ENCODE measurements at places on chromosomes 1 and 21. TPM values are rescaled to one million over a fixed set of nuclear protein-coding genes. Genes with fewer than 3 reads are reported as not detected.

NEGR1 gene
- 0.38 TPM for total RNA-seq

DUSP10 gene
- total RNA-seq, result 15.8 TPM

GRCh38 chr1:239976130-239976968 lies 115.3 kb upstream of the FMN2 start:
- H3K27me3 ChIP-seq, result no peaks in the 10 kb centered on the region
- no peak overlapping the region for H3K4me3 ChIP-seq
- no peaks in the 10 kb centered on the region for H3K36me3 ChIP-seq

DNA sequence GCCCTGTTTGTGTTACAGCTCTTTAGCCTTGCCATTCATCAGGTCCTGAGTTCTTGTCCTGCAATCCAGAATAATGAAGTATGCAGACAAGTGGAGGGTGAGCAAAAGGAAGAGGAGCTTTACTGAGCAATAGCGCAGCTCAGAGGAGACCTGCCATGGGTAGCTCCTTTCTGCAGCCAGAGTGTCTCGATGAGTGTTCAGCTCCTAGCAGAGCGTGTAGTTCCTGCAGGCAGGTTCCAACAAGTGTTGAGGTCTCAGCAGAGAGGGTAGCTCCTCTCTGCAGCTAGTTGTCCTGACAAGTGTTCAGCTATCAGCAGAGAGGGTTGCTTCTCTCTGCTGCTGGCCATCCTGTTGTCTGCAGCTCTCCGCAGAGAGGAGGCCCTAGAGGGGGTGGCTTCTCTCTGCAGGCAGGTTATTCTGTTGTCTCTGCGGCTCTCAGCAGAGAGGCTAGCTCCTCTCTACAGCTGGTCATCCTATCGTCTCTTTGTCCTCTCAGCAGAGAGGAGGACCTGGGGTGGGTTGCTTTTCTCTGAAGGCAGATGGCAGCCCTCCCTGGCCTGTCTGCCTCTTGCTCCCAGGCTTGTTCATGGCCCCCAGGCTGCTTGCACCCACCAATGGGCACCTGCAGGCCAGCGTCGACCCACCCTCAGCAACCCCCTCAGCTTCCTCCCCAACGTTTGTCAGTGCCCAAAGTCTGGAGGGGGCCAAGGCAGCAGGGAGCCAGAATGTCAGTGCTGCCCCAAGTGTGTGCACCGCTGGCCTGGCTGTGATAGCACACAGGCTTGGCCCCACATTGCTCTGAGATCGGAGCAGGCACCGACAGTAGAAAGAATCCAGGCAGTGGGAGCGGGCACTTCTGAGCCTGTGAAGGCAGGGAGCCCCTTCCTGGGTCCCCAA lies 112.5 kb upstream of the RUNX3 start:
- H3K36me3 ChIP-seq, result no peaks in the 10 kb centered on the region
- no peaks in the 10 kb centered on the region for H3K27me3 ChIP-seq
- DNase-seq, result no peak
- no peak overlapping the region for H3K4me3 ChIP-seq

CATSPERE gene
- not detected for total RNA-seq

- peaks cover 30% of the 10 kb centered on the region for H3K4me1 ChIP-seq
- H3K4me3 ChIP-seq, result no peak overlapping the region
- DNase-seq, result no peak
- H3K27me3 ChIP-seq, result no peaks in the 10 kb centered on the region
Observed at GRCh38 chr1:205229916-205230700, 2.4 kb downstream of the TMCC2 start.

TPTE gene
- total RNA-seq, result not detected

TMEM125 gene
- not detected for total RNA-seq

DIO1 gene
- not detected for total RNA-seq

CHIA gene
- not detected for total RNA-seq

DNA sequence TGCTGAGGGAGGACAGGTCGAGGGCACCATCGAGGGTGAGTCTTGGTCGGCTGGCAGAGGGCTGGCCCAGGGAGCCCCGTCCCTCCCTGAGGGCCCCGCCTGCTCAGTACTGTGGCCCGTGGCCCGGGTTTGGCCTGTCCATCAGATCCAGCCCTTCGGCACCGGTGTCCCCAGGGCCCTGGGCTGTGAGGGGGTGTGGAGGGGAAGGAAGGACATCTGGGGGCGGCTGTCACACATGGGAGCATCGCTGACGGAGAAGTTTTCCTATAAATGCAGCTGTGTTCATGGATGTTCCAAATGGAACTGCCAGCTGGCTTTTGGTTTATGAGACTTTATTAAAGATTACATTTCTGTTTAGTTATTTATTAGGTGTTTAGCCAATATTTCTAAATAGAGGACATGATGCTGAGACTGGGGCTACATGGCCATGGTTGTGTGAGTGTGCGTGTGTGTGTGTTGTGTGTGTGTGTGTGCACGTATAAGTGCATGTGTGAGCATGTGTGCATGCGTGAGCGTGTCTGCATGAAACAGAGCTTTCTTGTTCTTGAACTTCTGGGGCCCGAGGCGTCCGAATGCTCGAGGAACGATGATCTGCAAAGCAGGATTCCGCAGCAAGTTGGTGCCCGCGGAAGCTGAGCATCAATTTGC lies 54.3 kb downstream of the SLX9 start:
- DNase-seq, result no peak
- H3K27me3 ChIP-seq, result no peaks in the 10 kb centered on the region
- H3K36me3 ChIP-seq, result no peaks in the 10 kb centered on the region
- no peak overlapping the region for H3K27ac ChIP-seq
- H3K4me3 ChIP-seq, result no peak overlapping the region

All from SJSA1 (cell line).